ENCODE measurements at places on chromosomes 7 and 10. TPM values are rescaled to one million over a fixed set of nuclear protein-coding genes. Genes with fewer than 3 reads are reported as not detected.

The CPA2 gene
- polyA plus RNA-seq, result 0.39 TPM

The PIP gene
- polyA plus RNA-seq, result not detected

The PHYHIPL gene
- 1.7 TPM for polyA plus RNA-seq

The CDH23 gene
- 3.4 TPM for polyA plus RNA-seq

The JMJD1C gene
- polyA plus RNA-seq, result 58.9 TPM

The BAIAP2L1 gene
- 5.4 TPM for polyA plus RNA-seq

The UNC5B gene
- 11.9 TPM for polyA plus RNA-seq
